OCI-M1 (cell line): ENCODE measurements at places on chromosomes 7 and 10.
A peak's percentile ranks its signal among the peaks of the same experiment; 100 is the strongest.

GRCh38 chr7:95440394-95441038 lies 5.7 kb upstream of the PON2 start:
- DNase-seq = no peak

GRCh38 chr10:128263891-128264688 lies 137.9 kb upstream of the MKI67 start:
- DNase-seq = peak; percentile 80

DNA sequence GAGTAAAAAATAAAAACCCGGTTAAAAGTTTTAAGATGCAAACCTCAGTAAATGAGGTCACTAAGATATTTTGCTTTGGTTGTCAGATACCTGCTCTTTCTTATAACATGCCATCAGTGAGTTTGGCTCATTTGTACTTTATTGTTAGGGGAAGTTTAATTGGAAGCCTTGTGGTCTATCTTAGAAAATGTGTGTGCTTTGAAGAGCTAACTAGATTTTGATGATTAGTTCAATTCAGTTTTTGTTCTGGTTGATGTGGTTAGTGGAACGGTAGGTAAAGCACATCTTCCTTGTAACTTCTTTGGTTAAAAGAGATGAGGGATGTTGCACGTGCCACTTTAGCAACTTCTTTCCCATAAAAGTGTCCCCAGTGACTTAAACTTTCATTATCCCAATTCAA lies 353.4 kb upstream of the GALNT17 start:
- DNase-seq = no peak

DNA sequence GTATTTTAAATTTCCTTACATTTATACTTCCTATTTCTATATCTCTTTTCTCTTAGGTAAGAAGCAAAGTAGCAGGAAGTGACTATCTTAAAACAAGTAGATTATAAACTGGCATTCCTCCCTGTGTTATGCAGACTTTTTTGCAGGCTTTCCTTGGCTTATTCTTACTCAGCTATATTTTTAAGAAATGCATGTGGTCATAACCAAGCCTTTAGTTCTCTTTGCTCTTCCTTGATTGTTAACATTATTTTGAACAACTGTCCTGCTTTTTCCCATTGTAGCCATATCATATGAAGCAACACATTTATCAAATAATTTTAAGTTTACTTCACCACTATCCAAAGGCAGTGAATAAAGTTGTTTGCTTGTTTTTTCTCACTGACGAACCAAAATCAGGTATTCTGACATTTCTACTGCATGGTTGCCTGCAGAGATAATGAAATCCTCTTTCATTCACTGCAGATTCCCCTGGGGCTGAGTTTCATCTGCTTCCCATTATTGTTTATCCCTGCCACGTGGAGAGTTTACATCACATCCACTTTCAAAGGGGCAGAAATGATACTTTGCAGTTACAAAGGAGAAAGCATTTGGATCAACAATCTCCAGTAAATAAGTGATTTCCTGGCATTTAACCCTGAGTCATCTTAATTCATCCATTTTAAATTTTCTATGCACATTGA lies 389.9 kb upstream of the SEMA3C start:
- no peak for DNase-seq

GRCh38 chr10:110409926-110410325 lies 87.8 kb upstream of the DUSP5 start:
- DNase-seq = peak; percentile 54

- no peak for DNase-seq
Observed at GRCh38 chr10:106931159-106931852, 233.2 kb downstream of the SORCS1 start.

DNA sequence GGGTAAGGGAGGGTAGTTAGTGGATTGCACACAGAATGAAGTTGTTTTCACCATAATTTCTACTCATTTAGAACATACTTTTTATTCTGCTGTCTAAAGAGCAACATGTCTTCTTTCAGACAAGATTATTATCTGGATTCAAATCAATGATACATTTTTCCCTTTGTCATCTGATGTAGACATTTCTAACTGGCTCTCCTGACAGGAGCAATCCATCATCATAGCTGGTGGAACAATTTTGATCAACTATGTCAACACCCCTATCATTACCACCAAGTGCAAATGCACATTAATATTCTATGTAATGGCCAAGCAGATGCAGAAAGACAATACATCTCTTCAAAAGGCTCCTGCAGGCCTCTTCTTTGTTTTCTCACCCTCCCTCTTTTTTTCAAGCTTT lies 672.9 kb upstream of the LRRTM3 start:
- DNase-seq = no peak

DNA sequence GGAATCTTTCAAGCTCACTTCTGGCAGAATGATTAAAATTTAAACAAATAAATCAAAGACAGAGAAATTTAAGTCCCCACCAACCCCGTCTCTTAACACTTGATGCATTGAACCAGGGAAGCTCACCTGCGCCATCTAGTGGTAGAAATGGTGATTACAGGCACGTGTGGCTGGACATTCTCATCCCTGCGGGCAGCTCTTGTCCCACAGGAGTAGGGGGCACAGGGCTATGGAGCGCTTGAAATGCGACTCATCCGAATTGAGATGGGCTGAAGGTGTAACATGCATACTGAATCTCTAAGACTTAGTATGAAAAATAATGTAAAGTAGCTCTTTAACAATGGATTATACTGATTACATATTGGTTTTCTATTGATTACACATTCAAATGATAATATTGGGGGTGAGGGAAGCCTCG lies 24.8 kb upstream of the SLIT1 start:
- peak; percentile 89 for DNase-seq

- no peak for DNase-seq
Observed at GRCh38 chr7:17535776-17536175, 237.3 kb downstream of the AHR start.

GRCh38 chr10:43252166-43252782 lies 14.6 kb downstream of the RASGEF1A start:
- DNase-seq = no peak

GRCh38 chr7:83672157-83672556 lies 23.2 kb upstream of the SEMA3E start:
- no peak for DNase-seq

- no peak for DNase-seq
Observed at GRCh38 chr7:157557263-157557662, 220.5 kb downstream of the DNAJB6 start.

DNA sequence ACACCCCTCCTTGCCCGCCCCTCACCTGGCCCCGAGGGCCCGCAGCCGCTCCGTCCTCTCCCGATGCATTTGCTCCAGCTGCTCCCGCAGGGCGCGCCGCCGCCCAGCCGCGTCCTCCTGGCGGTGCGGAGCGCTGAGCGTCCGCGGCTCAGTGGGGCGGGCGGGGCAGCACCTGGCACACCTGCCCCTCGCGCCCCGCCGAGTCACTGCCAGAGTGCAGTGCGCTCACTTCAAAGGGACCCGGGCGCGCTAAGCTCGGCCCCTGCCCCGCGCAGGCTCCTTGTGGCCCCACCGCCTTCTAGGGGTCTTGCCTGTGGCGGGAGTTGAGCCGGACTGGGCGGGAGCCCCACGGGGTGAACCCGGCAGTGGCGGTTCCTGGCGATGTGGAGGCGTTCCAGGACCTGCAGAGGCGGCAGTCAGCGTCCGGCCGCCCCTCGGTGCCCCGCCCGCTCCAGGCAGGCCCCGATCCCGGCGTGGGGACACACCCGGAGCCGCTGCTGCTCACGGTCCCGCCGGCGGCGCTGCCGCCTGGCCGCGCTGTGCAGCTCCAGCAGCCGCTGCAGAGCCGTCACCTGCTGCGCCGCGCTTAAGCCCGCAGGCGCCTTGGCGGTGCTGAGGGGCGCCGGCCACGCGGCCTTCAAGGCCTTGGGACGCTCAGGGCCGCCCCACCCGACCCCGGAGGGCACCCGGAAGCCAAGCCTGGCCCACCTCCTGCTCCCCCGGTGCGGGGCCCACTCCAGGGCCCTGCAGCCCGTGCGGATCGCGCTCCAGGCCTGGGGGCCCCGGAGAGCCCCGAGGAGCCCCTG lies 6.7 kb downstream of the ATP6V1F start:
- DNase-seq = no peak

GRCh38 chr10:75582102-75582501 lies 150.7 kb downstream of the LRMDA start:
- DNase-seq = no peak

DNA sequence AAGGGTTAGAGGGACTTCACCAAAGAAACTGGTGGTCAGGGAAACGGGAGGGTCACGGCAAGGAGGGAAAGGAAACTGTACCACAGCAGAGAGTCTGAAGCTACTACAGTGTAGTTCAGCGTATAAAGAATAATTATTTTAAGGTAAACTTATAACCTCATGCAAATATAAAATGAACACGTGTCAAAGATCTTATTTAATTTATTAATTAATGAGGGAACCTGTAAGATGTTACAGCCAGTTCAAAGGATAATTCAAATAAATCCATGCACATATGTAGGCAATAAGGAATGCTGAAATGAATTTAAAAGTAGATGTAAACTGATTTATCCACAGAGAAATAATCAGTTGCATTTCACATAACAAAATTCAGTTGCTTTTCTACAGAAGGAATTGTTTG lies 49.4 kb upstream of the ATRNL1 start:
- DNase-seq = no peak

DNA sequence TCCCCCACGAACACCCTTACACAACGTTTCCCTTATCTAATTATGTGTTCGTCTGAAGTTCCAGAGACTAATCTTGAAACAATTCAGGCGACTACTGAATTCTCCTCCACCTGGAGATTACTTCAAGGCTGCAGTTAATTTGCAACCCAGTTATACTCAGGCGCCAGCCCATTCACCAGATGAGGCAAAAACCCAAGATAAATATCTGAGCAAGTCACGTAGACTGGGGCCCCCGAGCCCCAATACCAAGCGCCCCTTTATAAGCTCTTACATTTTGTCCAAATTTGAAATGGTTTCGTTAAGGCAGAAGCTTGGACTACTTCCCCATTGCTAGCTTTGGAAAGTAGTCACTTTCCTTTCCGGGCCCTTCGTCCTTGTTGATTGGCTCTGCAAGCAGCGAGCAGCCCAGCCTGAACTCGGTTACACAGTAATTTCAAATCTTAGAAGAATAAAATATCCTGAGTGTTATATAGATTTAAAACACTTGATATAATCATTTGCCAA lies 1.2 kb downstream of the TPK1 start:
- peak; percentile 60 for DNase-seq

DNA sequence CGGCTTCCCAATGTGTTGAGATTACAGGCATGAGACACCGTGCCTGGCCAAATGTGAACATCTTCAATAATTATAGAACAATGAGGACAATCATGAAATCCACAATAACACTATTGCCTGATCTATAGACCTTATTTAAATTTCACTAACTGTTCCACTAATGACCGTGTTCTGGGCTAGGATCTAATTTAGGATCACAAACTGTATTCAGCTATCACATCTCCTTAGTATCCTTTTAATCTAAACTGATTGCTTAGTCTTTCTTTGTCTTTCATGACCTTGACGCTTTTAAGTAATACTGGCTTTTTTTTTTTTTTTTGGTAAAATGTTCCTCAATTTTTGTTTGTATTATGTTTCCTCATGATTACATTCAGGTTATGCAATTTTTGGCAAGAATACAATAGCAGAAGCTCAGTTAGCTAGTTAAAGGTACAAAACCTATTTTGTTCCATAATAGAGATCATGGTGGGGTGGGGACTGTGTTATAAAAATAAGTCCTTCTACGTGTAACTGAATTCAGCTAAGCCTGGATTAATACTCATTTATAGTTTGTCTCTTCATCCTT lies 158.4 kb downstream of the AOAH start:
- peak; percentile 58 for DNase-seq

GRCh38 chr10:3874990-3875841 lies 90.2 kb upstream of the KLF6 start:
- no peak for DNase-seq

- no peak for DNase-seq
Observed at GRCh38 chr10:51231754-51232153, 157.5 kb downstream of the PRKG1 start.

GRCh38 chr7:148662646-148663045 lies 36.1 kb upstream of the CUL1 start:
- DNase-seq = no peak

GRCh38 chr7:142668495-142668894 lies 80.8 kb upstream of the PRSS1 start:
- DNase-seq = no peak

DNA sequence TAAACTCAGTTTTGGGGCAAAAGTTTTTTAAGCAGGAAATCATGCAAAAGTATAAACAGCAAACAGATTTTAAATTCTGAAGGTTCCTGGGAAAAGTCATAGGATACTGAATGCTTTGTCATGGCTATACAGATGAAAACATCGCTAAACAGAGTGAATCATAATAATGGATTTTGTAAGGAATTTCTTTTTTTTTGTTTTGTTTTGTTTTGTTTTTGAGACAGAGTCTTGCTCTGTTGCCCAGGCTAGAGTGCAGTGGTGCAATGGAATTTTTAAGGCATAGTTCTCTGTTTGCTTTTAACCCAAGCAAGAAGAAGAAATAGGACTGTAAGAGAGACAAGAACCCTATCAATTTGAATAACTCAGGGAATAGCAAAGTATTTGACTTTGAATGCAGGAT lies 285.3 kb downstream of the NRG3 start:
- no peak for DNase-seq

GRCh38 chr7:82760074-82760473 lies 316.5 kb upstream of the CACNA2D1 start:
- no peak for DNase-seq

DNA sequence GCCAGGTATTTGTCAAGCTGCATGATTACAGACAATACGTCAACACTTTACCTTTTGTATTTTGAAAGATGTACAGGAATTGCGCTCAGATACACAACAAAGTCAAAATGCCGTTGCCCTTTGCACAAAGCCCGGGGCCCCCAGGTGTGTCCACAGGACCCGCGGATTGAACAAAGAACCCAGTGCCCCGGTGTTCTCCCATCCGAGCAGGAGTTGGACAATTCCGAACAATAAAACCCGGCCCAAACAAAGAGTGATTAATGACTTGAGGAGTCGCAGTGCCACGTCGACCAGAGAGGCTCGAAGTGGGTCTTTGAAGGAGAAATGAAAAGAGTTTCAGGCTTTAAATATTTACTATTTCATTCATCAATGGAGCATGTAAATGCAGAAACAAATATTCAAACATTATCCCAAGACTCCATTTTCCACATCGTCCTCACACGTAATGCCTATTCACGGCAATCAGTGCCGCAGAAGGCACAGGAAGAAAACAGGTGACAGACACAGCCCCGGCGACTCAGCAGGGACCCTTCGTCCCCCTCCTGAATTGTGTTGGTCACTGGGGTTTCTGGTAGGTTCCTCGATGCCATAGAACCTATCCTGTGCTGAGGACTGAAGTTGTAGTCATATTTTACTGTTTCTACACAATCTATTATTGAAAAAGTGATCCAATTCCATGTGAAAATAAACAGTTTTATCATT lies 70.9 kb upstream of the MGMT start:
- DNase-seq = no peak

- DNase-seq = no peak
Observed at GRCh38 chr10:29698773-29699490, 64.2 kb upstream of the SVIL start.

- DNase-seq = no peak
Observed at GRCh38 chr7:111014079-111014478, 76.8 kb upstream of the LRRN3 start.

- peak; percentile 61 for DNase-seq
Observed at GRCh38 chr7:131692131-131692960, 135.9 kb upstream of the PODXL start.

- DNase-seq = no peak
Observed at GRCh38 chr7:29563590-29564495, at the start of gene PRR15. PRR15 (plus strand) TSS chr7:29563835; CDS start chr7:29566330, 2,495 bp downstream.

- no peak for DNase-seq
Observed at GRCh38 chr10:43238462-43238861, 28.4 kb downstream of the RASGEF1A start.

GRCh38 chr7:51316666-51317581 lies at the start of gene COBL:
COBL (minus strand) TSS chr7:51316809; CDS start chr7:51316633, 176 bp downstream.
- DNase-seq = no peak

- DNase-seq = no peak
Observed at GRCh38 chr10:129580010-129580409, 113.0 kb downstream of the MGMT start.
